ENCODE measurements at places on chromosomes 2 and 18. TPM values are rescaled to one million over a fixed set of nuclear protein-coding genes. Genes with fewer than 3 reads are reported as not detected.

The NCKAP5 gene
- total RNA-seq: 2.1 TPM

The TET3 gene
- 39.6 TPM for total RNA-seq

The POTEJ gene
- total RNA-seq: not detected

The ALPG gene
- not detected for total RNA-seq

The CD8B2 gene
- total RNA-seq: not detected

The TM4SF20 gene
- not detected for total RNA-seq

The HMSD gene
- 7.2 TPM for total RNA-seq

The NR4A2 gene
- 2.1 TPM for total RNA-seq

The MEP1B gene
- 0.18 TPM for total RNA-seq

The QPCT gene
- 0.16 TPM for total RNA-seq

The ARHGAP15 gene
- total RNA-seq: 0.38 TPM

GRCh38 chr2:195967336-195967735 is 101.3 kb downstream of the DNAH7 start:
- no peaks in the 10 kb centered on the region for H3K4me1 ChIP-seq
- H3K27ac ChIP-seq: no peak overlapping the region
- H3K27me3 ChIP-seq: no peaks in the 10 kb centered on the region
- H3K36me3 ChIP-seq: no peaks in the 10 kb centered on the region

DNA sequence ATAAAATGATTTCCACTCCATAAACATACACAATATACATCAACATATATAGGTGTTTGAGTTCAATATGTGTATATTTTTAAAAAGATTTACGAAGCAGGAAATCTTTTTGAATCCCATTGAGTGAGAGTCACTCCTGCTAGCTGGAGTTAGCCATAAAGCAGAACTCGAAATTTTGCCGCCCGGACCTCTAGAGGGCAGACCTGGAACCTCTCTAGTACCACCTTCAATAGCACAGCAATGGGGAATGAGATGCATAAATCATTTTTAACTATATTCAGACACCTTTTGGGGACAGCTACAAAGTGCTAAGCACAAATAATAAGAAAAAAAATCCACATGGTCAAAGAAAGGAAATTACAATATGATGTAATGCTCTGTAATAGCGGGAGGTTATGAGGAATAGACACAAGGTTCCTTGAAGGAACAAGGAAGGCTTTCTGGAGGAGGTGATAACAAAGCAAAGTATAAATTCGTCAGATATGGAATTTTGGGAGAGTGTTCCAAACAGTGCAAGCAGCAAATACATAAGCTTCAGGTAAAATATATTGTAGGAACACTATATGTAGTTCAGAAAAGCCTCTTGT is 533.4 kb downstream of the ERBB4 start:
- no peak overlapping the region for H3K27ac ChIP-seq
- no peaks in the 10 kb centered on the region for H3K27me3 ChIP-seq
- DNase-seq: no peak
- H3K36me3 ChIP-seq: no peaks in the 10 kb centered on the region

DNA sequence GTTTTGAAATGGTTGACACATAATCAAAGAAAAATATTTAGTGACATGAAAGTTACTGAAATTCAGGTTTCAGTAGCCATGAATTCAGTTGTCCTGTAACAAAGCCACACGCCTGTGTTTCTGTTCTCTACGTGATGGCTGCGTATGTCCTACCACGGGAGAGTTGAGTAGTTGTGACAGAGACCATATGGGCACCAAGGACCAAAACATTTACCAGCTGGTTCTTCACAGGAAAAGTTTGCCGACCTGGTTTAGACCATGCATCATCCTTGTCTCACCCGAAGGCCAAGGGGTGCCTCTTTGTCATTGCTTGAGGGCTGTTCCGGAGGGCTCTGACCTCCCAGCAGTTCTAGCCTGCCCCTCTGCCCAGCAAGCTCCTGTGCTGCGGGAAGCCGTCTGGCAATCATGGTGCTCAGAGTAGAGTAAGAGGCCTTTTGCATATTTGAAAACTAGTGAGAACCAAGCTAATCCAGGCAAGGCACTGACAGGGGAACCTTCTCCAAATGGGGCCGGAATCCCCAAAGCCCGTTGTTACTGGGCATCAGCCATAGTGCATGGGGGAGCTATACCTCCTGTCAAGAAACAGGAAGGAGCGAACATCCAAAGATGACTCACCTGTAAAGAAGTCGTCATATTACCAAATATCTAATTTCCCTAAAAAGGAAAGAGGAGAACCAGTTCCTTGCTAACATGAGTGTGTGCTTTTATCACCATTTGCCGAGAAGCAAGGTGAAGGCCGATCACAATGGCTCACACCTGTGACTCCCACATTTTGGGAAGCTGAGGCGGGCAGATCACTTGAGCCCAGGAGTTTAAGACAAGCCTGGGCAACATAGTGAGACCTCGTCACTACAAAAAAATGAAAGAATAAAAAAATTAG is 92.6 kb upstream of the RAB12 start:
- H3K27ac ChIP-seq: no peak overlapping the region
- H3K4me1 ChIP-seq: no peaks in the 10 kb centered on the region
- DNase-seq: no peak
- H3K4me3 ChIP-seq: no peak overlapping the region
- no peaks in the 10 kb centered on the region for H3K36me3 ChIP-seq
- peaks cover 14% of the 10 kb centered on the region for H3K27me3 ChIP-seq

DNA sequence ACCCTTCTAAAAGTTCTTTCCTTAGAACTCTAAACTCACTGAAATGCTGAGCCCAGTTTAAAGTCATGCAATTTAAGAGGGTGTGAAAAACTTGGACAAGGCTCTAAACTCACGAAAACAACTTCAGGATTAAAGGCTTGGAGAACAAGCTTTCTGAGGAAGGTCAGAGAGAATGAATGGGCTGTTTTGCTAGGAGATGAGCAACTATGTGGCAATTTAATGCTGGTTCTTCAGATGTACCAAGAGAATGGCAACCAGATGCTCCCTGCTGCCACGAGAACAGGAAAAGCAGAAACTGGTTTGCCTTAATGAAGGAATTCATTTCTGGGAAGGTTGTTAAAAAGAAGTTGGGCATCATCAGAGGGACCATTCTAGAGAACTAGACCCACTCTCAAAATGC is 77.8 kb upstream of the PMAIP1 start:
- DNase-seq: no peak
- no peak overlapping the region for H3K4me3 ChIP-seq
- peaks cover 39% of the 10 kb centered on the region for H3K27me3 ChIP-seq

- DNase-seq: no peak
- H3K4me3 ChIP-seq: no peak overlapping the region
- H3K27ac ChIP-seq: no peak overlapping the region
Measured at GRCh38 chr2:217182926-217183325, 323.1 kb upstream of the TNP1 start.

DNA sequence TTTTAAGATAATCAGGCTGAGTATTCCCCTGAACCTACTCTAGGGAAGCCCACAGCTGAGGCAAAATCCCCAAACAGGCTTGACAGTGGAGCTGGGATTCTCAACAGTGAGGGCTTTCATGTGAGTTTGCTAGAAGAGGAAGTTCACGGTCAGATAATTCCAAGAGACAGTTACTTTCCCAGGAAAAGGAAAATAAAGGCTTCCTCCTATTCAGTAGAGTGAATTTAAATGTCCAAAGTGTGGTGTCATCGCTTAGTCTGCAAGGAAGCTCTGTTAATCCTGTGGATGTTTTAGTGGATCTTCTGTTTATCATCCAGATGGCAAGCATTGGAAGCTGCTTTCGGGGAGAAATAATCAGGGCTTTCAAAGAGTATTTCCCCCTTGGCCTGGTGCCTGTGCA is 119.8 kb downstream of the RPIA start:
- no peak overlapping the region for H3K27ac ChIP-seq
- H3K27me3 ChIP-seq: no peaks in the 10 kb centered on the region
- H3K4me3 ChIP-seq: no peak overlapping the region
- no peaks in the 10 kb centered on the region for H3K4me1 ChIP-seq
- no peaks in the 10 kb centered on the region for H3K36me3 ChIP-seq

DNA sequence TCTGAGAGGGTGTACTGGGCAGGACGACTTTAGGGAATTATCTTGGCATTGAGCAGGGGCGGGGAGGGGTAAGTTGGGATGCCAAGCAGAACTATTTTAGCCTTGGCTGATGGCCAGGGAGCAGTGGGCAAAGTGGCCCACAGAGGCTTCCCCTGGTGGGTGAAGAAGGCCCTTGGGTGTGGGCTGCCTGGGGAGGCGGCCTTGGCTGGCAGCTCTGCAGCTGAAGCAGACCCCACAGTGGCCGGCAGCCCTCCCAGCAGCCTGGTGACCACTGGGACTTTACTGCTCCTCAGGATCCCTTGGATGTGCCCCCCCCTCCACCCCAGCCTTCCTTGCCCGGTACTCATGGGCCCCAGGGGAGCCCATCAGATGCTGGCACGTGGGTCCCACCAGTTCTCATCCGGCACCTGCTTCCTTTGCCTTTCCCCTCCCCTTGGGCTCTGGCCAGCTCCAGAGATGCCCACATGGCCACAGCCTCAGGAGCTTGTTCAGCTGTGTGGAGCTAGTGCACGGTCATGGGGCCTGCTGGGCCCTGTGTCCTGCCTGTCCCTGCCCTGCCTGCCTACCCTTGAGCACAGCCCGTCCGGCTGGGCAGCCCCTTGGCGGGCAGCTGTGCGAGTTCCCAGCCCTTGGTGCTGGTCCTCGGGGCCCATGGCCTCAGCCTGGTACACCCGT is 122.1 kb upstream of the HS6ST1 start:
- no peak overlapping the region for H3K4me3 ChIP-seq
- H3K36me3 ChIP-seq: no peaks in the 10 kb centered on the region
- no peaks in the 10 kb centered on the region for H3K27me3 ChIP-seq
- H3K4me1 ChIP-seq: peaks cover 31% of the 10 kb centered on the region
- DNase-seq: peak; percentile 36
- no peak overlapping the region for H3K27ac ChIP-seq

- no peak for DNase-seq
- no peak overlapping the region for H3K4me3 ChIP-seq
- H3K27me3 ChIP-seq: no peaks in the 10 kb centered on the region
- no peak overlapping the region for H3K27ac ChIP-seq
- H3K36me3 ChIP-seq: peaks cover 33% of the 10 kb centered on the region
Measured at GRCh38 chr2:174166261-174166660, 82.1 kb downstream of the OLA1 start.

- peaks cover 41% of the 10 kb centered on the region for H3K4me1 ChIP-seq
- no peaks in the 10 kb centered on the region for H3K36me3 ChIP-seq
- H3K27me3 ChIP-seq: no peaks in the 10 kb centered on the region
- peak overlapping the region; percentile 79 for H3K27ac ChIP-seq
Measured at GRCh38 chr2:20568501-20569463, 82.1 kb downstream of the HS1BP3 start.

DNA sequence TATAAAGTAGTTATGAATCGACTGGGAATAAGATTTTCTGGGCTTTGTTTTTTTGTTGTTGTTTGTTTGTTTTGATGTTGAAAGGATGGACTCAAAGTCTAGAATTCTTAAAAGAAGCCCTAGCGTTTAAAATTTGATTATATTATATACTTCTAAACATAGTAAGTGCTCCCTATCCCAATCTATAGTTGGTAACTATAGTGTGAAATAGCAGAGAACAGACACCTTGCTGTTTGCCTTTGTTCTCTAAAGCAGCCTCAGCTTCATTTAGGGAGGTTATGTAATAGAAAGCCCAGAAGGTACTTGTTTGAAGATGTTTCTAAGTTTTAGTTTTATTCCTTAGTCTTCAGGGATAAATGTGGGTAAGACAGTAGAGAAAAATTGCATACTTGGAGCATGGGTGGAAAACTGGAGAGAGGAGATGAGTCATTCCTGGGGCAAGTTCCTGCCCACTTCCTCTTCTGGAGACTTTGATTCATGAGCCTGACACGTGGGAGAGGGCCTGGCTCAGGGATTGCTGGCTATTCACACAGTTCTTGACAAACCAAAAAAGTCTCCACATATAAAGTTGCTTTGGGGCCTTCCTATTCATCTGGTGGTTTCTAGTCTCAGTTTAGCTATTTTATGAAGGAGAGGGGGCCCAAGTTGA is 131.9 kb downstream of the MYO1B start:
- no peaks in the 10 kb centered on the region for H3K27me3 ChIP-seq
- peaks cover 28% of the 10 kb centered on the region for H3K4me1 ChIP-seq
- peaks cover 10% of the 10 kb centered on the region for H3K36me3 ChIP-seq
- peak; percentile 49 for DNase-seq
- no peak overlapping the region for H3K4me3 ChIP-seq
- peak overlapping the region; percentile 44 for H3K27ac ChIP-seq

- no peak for DNase-seq
- no peaks in the 10 kb centered on the region for H3K36me3 ChIP-seq
- H3K27ac ChIP-seq: no peak overlapping the region
- no peak overlapping the region for H3K4me3 ChIP-seq
Measured at GRCh38 chr2:21774691-21775368, 651.1 kb downstream of the TDRD15 start.

- no peaks in the 10 kb centered on the region for H3K27me3 ChIP-seq
- no peak overlapping the region for H3K4me3 ChIP-seq
- peak overlapping the region; percentile 4 for H3K27ac ChIP-seq
- peaks cover 13% of the 10 kb centered on the region for H3K4me1 ChIP-seq
Measured at GRCh38 chr18:39647627-39648534, 2082.3 kb upstream of the CELF4 start.

GRCh38 chr2:172655091-172655837 is 80.4 kb upstream of the RAPGEF4 start:
- DNase-seq: no peak
- no peak overlapping the region for H3K27ac ChIP-seq
- no peaks in the 10 kb centered on the region for H3K27me3 ChIP-seq
- H3K4me1 ChIP-seq: no peaks in the 10 kb centered on the region
- no peak overlapping the region for H3K4me3 ChIP-seq

DNA sequence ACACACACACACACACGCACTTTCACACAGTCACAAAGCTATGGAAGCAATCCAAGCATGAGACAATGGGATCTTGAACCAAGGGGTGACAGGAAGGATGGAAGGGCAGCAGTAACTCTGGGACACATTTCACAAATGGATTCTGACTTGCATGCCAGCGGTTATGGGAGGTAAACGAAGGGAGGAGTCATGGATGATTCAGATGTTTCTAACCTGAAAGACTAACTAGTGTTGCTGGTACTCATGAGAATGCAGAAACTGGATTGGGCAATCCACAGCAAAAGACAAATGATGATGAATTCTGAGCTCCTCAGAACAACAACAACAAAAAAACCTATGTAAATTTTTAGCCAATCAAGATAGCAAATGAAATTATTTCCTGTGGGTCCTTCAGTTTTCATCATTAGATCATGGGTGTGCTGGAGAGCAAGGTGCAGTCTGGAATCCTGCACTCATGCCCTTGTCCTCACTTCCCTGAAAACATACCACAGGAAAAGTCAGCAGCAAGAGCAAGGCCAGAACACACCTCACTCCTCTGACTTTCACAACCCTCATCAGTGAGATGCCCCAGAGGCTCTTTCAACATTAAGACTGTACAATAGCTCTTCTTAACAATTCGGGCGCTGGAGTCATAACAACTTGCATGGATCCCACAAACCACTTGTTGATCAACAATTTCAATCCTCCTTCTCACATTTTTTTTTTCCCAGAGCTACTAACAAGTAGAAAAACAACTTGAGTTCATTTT is 32.6 kb downstream of the ABCA12 start:
- no peaks in the 10 kb centered on the region for H3K4me1 ChIP-seq
- H3K4me3 ChIP-seq: no peak overlapping the region
- no peak overlapping the region for H3K27ac ChIP-seq
